ENCODE measurements at places on chromosomes 7 and 10.

DNA sequence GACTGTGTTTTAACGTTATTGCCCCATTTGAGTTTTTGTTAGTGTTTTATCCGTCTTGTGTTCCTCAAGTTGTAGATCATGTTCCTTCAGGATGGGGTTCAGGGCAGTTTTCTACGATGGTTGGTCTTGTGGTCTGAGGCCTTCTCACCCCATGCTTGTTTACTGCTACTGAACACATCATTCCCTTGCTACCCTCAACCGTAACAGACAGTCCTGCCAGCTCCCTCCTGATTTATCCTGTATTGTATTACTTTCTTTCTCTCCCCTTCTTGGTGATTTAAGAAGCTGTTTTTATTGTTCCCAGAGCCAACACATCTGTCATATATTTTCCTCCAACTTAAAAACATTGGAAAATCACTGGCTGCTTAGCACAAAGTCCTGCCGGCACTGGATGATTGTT, 719.8 kb downstream of the INHBA start:
- DNase-seq, result peak; percentile 25

DNA sequence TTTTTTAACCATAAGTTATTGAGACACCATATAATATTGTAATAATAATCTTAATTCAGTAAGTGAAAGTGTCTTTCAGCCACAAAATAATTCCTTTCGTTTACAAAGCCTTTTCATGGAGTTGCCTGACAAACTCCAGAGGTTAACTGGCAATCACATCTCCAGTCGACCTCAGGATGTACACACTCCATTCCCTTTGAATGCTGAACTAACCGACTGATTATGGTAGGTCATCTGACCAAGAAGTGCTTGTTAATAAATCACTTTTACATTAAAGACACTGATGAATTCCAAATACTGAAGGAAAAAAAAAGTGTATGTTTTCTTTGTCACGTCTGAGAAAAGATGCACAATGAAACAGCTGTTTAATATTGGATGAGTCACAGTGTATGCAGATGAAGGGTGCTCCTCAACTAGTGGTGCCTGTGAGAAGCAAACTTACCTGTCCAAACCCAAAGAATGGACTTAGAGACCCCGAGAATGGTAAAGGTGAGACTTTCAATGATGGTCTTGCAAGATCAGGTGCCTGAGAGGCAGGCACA, 348.1 kb upstream of the VWC2 start:
- DNase-seq, result no peak

GRCh38 chr10:5445006-5445405, 32.6 kb downstream of the NET1 start:
- no peak for DNase-seq

DNA sequence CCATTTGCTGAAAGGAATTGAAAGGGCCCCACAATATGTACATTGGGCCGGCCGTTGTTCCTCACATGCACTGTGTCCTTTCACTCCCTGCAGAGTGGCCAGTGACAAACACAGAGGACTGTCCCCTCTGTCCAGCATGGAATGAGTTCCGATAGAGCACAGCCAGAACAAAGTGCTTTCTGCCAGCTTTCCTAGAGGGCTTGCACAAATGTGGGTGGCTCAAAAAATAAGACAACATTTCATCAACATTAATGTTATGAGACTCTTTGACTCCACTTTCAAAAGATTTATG, 2.4 kb downstream of the PKD2L1 start:
- no peak for DNase-seq

DNA sequence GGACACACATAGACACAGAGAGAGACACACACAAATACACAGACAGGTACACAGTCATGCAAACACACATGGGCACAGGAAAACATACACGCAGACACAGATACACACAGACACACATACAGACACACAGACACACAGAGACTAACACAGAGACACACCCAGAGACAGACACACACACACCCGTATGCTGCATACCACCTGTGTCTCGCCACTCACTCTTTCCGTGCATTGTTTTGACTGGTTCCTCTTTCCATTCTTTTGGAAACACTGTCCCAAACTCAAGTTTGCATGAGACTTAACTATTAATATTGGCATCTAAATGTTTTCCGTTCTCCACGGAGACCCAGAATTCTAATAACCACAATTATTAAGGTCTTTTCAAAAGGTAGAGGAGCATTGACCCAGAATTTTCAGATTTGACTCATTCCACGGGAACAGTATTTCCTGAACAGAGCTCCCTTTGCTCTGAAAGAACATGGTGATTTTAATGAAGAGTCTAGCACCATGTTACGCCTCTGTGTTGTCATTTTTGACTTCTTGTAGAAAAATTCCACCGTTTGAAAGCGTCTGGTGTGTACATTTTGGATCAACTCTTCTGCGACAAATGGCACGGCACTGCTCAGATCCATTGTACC, 141.2 kb upstream of the RNF32 start:
- DNase-seq, result no peak

DNA sequence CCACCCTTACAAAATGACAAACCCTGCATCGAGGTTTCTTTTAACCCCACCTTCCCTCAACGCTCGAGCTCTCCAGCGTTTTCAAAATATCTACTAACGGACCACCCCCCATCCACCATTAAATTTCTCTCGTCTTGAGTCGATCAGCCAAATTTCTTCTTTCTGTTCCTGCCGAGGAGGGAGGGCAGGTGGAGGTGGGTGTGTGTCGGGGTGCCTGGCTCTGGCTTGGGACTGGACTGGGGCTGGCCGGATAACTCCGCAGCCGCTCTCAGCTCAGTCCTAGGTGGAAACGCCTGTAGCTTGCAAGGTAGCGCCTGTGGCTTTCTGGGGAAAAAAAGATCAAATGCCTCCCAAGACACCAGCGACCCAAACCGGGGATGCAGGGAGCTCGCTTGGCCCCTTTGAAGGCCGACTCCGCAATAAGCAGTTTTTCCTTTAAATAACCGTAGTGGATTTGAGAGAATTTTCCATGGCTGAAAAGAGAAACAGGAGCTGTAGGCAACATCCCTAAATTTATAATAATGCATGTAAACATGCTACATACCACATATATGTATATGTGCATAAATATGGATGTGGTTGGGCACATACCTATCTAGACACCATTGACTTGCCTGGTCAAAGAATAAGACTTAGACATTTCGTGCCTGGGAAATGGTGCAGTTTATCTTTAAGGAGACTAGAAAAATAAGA, 1.9 kb upstream of the TMEM178B start:
- no peak for DNase-seq
